T-helper 9 cell (primary cell): ENCODE measurements at places on chromosomes 13 and 19.

GRCh38 chr19:11265785-11266236 lies 3.5 kb upstream of the DOCK6 start:
- DNase-seq = no peak

DNA sequence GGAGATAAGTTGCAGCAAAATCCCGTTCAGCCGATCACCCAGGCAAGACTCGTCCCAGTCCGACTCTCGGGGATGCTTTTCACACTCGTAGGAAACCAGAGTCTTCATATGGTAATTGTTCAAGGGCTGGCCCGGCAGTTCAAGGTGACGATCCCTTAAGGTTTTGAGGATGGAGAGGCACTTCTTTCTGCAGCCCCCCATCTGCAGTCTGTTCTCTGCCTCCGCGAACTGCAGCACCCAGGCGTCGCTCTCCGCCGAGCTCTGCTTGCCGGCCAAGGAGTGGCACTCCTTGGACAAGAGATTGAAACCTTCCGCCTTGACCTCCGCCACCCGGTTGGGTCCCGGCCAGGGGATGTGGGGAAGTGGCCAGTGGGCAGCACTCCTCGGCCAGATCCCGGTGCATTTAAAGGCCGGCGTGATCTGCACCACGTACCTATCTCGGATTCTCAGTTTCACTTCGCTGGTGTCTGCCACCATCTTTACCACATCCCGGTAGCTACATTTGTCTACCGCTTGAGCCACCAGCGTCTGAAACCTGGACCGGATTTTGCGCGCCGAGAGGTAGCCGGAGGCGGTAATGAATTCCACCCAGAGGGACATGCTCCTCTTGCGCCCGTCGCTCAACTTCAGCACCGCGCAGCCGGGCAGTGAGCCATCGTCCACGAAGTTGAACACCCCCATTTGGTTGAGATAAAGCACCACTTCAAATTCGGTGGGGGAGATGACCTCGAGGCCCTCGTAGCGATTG lies 1.1 kb downstream of the MAB21L1 start:
- DNase-seq = no peak

DNA sequence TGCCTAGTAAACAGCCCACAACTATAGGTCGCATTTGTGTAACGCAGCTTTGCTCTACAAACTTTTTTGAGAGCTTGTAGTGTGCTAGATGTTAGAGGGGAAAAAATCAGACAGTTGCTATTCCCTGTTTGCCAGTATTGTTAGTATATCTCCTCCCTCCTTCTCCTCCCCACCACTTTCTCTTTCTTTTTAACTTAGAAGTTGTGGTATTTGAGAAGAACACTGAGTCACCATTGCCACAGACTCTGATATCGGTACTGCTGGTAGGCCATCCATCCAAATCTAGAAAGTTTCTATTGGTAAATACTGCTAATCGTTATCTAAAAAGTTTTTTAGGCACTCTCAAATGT lies 666 bp downstream of the POMP start:
- no peak for DNase-seq

DNA sequence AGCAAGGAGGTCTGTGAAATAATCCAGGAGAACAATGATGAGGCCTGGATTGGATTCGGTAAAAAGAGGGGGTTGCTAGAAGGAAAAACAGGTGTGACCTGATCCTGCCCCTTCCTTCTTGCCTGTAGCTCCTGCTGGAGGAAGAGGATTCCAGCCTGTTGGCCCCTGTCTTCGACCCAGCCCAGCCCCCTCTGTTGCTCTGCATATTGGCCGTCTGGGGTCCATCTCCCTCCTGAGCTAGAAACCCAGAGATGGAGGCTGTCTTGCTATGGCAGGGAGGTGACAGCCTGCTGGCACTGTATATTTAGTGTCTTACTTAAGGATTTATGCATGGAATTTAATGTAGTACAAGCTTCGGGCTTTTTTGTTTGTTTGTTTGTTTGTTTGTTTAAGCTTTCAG lies 6.6 kb downstream of the DMRTC2 start:
- DNase-seq = no peak

GRCh38 chr19:6418562-6418932 lies 6.1 kb downstream of the KHSRP start:
- DNase-seq = no peak

DNA sequence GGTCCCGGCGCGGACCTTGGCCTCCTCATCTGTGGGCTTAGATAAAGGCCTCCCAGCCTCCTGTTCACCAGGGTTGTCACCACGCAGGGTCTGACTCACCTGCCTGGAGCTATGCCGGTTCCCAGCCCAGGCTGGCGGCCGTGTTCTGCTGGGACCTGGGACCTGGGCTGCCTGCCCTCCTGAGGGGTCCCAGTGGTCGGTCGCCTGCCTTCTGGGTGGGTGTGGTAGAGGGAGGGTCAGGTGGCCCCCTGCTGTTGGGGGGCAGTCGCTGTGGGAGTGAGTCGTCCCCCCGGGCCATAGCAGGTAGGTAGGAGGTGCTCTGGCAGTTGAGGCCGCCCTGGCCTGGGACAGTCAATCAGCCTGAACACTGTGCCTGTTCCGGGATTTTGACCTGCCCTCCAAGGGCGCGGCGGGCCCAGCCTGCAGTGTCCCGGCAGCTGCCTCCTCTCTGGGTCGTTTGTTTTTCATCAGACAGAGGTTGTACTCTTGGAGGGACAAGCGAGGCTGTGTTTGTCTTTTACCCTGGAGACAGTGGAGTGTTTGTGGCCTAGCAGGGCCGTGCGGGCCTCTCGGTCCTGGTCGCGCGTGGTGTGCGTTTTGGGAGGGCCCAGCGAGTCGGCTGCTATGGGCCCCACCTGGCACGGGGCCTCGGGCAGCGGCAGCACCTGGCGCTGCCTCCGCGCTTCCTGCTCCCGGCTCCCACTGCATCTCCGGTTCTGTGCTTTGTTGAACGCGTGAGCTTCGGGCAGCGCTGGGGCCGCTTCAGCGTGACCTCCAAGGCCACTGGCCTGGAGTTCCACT lies 2.6 kb downstream of the ADAT3 start:
- DNase-seq = no peak

DNA sequence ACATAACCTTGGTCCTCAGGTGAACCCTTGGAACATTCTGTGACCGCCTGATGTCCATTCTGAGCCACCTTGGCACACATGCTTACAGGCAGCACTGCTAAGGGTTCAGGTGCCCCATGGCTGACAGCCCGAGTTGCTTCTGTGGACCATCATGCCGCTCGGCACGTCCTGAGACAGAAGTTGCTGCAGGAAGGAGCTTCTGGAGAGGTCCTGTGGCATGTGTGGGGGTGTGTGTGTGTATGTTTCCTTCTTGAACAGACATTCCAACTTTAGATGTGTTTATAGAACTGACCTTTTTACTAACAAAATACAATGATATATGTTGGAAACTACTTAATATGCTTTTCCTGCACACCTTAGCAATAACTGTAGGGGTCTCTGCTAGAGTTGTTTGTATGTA lies 4.8 kb upstream of the C1QTNF9 start:
- no peak for DNase-seq

DNA sequence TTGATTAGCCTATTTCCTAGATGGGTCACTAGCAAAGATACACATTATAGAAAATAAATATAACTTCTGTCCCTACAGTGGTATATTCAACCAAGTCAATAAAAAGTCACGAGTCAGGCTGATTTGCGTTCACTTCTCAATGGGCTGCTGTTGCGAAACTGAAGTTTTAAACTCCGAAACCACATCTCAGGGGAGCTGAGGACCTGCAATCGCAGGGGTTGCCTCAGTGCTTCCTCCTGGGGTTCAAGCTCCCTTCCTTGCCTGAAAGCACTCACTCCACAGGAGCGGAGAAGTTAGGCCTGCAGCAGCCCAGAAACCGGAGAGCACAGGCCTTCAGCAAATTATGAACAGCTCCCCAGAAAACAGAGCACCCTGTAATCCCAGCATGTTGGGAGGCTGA lies 39.6 kb downstream of the RAB20 start:
- DNase-seq = no peak

- no peak for DNase-seq
Observed at GRCh38 chr13:105465745-105466144, 1069.7 kb downstream of the EFNB2 start.

DNA sequence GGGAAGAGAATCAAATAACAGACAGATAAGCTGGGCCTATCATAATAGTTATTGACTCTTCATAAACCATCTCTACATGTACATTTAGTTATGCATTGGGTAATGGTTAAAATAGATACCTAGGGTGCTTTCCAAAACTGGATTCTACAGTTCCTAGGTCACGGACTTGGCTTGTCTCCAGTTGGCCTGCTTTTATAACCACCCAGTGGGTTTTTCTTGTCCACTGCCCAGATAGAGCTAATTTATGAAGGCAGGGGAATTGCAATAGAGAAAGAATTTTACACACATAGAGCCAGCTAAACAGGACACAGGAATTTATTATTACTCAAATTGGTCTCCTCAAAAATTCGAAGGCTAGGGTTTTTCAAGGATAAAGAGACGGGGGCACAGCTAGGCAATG lies 97.3 kb downstream of the FAM216B start:
- DNase-seq = no peak

- DNase-seq = no peak
Observed at GRCh38 chr13:77515785-77516184, 19.7 kb upstream of the SCEL start.

DNA sequence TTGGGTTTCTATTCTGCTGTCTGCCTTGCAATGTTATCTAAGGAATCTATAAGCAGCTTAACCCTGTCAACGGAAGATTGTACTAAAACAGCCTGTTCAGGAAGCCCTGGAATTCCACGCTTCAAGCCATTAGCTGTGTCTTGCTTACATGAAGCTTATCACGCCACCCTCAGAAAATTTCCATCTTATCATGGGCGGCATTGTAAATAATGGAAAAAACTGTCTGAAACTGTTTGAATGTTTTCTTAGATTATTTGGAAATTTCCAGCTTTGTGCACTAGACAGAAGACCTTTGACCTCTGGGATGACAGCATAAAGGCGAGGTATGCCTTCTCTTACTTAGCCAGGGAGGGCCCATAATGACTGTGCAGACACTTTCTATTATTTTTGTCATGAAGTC lies 319.7 kb downstream of the KCNRG start:
- DNase-seq = no peak

- no peak for DNase-seq
Observed at GRCh38 chr13:112601371-112601770, 13.4 kb upstream of the TUBGCP3 start.

GRCh38 chr13:23752111-23753001 lies 136.8 kb downstream of the MIPEP start:
- no peak for DNase-seq

DNA sequence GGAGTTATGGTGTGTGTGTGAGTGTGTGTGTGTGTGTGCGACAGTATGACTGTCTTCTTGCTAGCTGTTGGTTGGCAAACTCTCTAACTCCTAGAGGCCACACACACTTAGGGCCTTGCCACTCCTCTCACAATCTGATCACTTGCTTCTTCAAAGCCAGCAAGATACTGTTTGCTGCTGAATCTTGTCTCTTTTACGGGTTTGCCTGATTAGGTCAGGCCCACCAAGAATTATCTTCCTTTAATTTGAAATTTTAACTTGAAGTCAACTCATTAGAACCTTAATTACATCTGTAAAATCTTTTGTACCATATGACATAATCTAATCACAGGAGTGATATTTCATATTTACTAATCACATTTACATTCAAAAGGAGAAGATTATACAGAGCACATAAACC lies 359.2 kb upstream of the SGCG start:
- no peak for DNase-seq

DNA sequence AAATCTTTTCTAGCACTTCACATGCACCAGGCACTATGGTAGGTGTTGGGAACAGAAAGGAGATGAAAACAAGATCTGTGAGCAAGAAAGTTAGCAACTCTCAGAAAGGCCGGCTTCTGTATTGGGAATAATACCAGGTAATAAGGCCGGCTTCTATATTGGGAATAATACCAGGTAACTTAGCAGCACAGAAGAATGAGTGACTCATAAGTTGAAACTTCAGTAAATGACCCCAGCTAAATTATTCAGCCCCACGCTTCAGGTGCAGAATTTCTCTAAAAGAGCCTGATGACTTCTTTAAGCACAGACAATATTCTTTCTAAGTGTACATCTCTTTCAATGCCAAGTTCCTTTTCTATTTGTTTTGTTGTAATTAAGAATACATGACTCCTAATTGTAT lies 151.3 kb downstream of the MYO16 start:
- DNase-seq = no peak

GRCh38 chr19:43781630-43782310 lies 997 bp upstream of the KCNN4 start:
- DNase-seq = no peak

GRCh38 chr13:23743278-23744076 lies 145.7 kb downstream of the MIPEP start:
- DNase-seq = no peak

DNA sequence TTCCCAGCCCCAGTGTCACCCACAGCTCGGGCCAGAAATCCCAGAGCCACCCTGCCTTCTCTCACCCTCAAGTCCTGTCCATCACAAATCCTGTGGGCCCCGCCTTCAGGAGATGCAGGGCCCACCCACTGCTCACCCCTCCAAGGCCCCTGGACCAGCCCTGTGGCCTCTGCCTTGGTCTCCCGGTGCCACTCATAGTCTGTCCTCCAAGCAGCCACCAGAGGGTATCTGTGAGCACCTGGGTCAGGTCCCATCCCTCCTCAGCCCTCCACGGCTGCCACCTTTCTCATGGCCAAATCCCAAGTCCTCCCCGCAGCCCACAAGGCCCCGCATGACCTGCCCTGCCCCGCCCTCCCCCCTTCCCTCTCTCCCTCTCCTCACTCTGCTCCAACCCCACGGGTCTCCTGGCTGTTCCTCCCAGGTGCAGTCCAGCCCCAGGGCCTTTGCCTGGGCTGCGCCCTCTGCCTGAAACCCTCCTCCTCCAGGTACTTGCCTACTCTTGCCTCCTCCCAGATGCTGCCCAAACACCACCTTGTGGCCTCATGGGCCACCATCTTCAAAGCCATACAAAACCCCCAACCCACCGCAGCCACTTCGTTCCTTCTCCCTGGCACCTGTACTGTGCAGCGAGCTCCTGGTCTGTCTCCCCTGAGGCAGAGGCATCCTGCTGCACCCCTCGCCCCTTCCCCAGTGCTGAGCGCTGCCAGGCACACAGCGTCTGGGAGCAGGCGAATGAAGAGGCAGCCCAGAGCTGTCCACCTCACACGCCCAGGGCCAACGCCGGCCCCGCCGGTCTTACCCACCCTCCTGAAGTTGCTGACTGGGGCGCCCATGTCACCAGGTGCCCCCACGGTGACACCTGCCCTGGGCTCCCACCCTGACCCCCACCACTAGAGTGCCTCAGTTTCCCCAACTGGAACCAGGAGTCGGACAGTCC lies 13.2 kb upstream of the UQCR11 start:
- DNase-seq = no peak

- no peak for DNase-seq
Observed at GRCh38 chr19:2243274-2244124, 5.6 kb upstream of the AMH start.

GRCh38 chr19:30692181-30692811 lies 320.1 kb downstream of the ZNF536 start:
- no peak for DNase-seq

DNA sequence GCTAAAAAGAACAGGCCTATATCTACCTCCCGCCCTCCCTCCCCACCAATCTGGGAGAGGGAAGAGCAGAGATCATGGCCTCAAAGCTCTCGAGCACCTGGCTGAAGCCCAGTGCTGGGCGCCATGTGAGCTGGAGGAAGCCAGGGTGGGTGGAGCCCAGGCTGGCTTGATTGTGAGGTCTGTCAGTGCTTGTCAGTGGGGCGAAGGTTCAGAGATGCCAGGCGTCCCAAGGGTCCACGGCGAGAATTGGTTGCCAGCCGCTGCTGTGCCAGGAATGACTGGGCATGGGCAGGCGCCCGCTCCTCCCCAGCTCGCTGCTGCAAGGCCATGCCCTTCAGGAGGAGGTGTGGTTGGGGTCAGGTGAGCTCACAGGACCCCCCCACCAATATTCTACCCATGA lies 11.5 kb downstream of the BEST2 start:
- no peak for DNase-seq
